Activated CD4-positive, CD25-positive, alpha-beta regulatory T cell treated with anti-CD3 and anti-CD28 coated beads, Interleukin-2, amount 50 U/mL, for 72 hours (primary cell): ENCODE measurements at places on chromosomes 3 and 15.

DNA sequence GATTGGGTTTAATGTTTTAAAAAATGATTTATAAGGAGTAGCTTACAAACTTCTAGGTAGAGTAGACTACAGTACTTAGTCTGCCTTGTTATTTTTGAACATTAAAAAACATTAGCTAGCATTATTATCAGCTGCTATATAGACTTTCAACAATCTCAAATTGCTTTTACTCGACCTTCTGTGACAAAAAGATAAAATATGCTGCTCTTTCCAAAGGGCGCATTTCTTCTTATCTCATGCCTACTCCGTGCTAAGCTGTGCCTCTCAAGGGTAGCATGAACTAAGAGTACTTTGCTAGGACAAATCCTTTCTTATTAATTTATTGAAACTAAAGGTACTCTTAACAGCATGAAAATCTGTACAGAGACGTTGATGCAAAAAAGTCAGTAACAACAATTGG is 71.3 kb downstream of the SPRED1 start:
- DNase-seq: no peak

DNA sequence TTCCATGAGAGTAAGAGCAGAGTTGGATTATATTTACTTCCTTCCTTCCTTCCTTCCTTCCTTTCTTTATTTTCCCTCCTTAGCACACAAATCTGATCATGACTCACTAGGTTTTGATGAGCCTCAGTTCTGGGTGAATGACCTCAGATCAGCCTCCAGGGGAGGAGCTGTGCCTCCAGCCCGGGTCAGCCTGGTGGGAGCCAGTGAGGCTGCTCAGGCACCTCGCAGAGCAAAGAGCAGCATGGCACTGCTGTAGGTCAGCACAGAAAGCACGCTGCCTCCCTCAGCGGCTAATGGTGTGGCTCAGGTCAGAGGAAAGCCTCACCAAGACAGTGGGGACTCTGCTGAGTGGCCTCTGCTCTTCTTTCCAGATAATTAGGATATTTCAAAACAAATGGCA is 108.5 kb downstream of the SYNPR start:
- no peak for DNase-seq

GRCh38 chr15:44726136-44726535 is 10.2 kb upstream of the TRIM69 start:
- no peak for DNase-seq

DNA sequence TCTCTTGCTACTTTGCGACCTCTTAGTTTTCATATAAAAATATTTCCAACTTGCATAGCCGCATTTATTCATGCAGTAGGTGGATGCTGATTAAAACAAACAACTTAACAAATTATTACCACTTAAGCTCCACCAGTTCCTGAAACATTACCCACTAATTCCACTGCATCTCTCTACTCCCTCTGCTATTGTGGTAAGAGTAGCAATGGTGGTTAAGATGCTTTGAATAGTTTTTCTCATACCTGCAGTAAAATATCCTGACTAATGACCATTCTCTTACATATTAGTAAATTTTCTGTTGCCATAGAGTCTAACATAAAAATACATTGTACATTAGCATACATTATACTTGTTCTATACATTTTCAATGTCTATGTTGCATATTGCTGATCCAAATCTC is 397.6 kb upstream of the PLSCR5 start:
- no peak for DNase-seq

- DNase-seq: no peak
Observed at GRCh38 chr3:19598870-19599269, 335.1 kb downstream of the EFHB start.

- DNase-seq: no peak
Observed at GRCh38 chr3:133209871-133210550, 171.8 kb downstream of the TMEM108 start.

DNA sequence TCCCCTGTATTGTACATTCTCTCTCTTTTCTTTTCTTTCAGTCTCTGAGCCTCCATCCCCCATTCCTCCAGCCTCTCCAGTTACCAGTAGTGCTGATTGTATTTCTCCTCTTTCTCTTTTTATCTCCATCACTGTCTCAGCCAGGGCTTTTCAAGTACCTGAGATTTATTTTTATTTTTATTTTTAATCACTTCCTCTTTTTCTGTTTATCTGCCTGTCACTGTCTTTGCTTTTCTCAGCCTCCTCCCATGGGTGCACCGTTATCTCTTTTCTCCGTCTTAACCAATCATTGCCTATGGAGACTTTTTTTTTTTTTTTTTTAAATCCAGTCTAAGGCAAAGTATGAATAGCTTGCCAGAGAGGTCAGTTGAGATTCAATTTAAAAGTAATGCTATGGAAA is 359.3 kb downstream of the GAP43 start:
- DNase-seq: no peak

GRCh38 chr3:79085171-79085570 is 682.6 kb downstream of the ROBO1 start:
- DNase-seq: no peak

DNA sequence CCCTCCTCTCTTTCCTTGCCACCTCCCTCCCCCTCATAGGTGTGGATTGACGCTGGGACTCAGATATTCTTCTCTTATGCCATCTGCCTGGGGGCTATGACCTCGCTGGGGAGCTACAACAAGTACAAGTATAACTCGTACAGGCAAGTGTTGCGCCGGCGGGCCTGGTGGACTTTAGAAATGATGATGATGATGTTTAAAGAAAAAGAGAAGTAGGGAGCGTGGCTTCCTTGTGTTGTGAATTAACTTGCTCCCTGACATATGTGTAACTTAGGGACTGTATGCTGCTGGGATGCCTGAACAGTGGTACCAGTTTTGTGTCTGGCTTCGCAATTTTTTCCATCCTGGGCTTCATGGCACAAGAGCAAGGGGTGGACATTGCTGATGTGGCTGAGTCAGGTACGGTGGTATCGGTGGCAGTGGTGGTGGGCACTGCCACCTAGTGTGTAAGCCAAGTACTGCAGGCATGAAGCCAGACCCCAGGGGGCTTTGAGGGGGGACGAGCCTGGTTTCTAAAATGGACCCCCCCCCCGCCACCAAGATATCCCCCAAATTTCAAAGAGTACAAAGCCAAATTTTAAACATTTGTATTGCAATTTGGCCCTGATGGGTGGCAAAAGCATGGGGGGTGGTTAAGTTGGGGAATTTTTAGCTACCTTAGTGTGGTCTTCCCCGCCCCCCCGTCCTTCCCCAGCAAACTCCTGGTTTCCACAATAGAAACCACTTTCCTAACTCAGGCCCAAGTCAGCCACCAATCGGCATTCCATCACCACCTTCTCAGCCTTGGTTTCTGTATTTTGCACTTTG is 65.6 kb downstream of the SLC6A6 start:
- DNase-seq: no peak

DNA sequence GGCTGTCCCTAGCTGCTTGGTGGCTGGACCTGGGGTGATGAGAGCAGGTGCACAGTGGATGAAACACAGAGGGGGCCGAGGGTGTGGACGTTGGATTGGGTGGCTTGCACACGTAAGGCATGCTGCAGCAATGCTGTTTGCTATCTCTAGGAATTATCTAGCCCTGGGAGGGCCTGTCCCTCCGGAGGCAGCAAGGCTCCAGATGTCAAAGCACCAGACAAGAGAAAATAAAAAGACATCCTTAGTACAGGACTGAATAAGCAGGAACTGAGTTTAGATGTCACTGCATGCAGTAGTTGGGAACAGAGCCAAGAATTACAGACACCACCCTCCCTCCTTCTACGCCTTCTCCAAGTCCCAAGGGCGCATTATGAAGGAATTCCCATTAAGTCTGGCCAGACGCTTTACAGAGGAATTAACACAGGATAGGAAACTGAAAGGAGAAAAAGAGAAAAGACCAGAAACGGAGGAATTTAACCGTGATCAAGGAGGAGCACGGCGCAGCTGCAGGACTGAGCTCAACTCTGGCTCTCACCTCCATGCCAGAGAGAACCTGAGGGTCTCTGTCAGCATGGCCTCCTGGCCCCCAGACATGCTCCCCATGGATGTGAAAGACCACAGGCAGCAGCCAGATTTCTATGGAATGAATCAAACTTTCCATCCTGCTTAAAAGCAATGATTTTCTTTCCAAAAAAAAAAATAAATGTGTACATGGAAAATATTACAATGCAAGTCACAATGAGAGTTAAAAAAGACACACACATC is 13.8 kb downstream of the ATP10A start:
- no peak for DNase-seq
